Activated CD4-positive, alpha-beta T cell treated with anti-CD3 and anti-CD28 coated beads for 48 hours (primary cell): ENCODE measurements at places on chromosomes 4 and X.
A peak's percentile ranks its signal among the peaks of the same experiment; 100 is the strongest.

- no peak for DNase-seq
These were observed 20.8 kb downstream of the LIN54 start for GRCh38 chr4:82989575-82990429.

DNA sequence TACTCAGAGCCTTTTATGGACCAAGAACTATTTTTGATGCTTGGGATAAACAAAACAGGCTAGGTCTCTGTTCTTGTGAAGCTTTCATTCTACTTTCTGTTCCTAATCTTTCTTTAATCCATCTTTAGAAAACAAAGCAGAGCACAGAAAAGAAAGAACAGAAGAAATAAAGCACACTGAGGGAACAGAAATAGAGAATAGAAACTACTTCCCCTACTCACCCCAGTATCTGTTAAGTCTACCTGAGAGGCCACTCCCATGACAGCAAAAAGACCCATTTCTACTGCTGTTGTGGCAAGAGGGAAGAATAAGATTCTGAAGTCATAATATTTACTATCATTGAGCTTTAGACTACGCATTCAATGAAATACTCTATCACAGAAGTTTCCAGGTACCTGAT, 9.2 kb downstream of the RFC1 start:
- no peak for DNase-seq

DNA sequence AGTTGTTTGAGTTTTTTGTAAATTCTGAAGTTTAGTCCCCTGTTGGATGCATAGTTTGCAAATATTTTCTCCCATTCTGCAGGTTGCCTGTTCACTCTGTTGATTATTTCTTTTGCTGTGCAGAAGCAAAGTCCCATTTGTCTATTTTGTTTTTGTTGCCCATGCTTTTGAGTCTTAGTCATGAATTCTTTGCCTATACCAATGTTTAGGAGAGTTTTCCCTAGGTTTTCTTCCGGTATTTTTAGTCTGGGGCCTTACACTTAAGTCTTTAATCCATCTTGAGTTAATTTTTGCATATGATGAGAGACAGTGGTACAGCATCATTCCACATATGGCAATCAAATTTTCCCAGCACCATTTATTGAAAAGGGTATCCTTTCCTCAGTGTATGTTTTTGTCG, 405.8 kb upstream of the RPS6KA3 start:
- DNase-seq = no peak

GRCh38 chr4:102429553-102429952, 71.6 kb upstream of the NFKB1 start:
- DNase-seq = no peak

GRCh38 chrX:47380268-47380667, 9.9 kb downstream of the ZNF157 start:
- DNase-seq = peak; percentile 53

DNA sequence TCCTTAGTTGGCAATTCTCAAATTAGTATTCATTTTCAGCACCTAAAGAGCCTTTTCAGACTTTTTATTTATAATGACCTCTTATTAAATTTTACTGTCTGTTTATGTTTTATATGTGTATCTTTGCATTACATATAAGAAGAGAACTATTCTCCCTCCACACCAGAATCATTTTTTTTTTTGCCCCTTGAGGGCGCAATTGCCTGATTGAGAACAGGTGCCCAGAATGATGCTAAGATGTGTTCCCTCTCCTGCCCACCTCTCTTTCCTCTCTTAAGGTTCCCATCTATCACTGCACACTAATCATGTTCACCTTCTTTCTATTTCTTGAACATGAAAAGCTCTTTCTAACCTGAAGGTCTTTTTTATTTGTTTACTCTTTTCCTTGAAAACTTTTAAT, 44.2 kb upstream of the ADAM29 start:
- no peak for DNase-seq

GRCh38 chrX:88397551-88397950, 349.5 kb upstream of the CPXCR1 start:
- DNase-seq = no peak

DNA sequence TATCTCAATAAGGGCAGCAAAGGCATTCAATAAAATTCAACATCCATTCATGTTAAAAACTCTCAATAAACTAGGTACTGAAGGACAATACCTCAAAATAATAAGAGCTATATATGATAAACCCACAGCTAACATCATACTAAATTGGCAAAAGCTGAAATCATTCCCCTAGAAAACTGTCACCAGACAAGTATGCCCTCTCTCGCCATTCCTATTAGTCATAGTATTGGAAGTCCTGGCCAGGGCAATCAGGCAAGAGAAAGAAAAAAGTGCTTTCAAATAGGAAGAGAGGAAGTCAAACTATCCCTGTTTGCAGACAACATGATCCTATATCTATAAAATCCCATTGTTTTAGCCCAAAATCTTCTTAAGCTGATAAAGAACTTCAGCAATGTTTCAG, 116.8 kb downstream of the TENT5D start:
- no peak for DNase-seq

GRCh38 chr4:16659694-16660093, 238.8 kb downstream of the LDB2 start:
- no peak for DNase-seq

DNA sequence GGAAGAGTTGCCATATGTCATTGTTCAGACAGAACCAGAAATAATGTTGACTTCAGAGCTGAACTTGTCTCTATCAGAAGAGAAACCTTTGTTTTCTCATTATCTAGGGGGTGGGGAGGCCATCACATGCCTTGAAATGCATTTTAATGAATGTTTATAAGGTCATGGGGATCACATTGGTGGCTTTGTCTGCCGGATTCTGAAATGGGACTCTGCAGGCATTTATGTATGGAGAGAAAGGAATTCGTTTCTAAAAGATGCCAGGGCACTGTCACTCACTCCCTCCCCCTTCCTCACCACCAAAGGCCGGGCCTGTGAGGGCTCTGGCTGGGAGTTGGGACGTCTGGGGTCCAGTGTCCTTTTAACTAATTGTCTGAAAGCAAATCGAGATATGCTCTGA, 102.2 kb downstream of the MAMLD1 start:
- no peak for DNase-seq

DNA sequence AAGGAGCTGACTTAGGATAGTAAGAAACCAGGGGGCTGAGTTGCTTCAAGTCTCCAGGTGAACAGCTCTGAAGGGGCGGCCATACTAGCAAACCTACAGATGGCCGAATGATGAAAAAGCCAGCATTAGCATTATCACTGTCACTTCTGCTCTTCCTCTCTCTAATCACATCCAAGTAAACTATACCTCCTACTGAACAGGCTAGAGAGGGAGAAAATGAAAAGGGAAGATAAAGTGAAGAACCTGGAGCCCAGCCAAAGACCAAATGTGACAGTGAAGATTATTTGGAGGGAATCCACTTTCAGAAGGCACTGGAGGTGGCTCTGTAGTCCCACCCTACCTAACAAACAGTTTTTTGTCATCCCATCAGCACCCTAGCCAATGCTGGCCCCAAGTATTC, 50.4 kb upstream of the PRPS1 start:
- no peak for DNase-seq

DNA sequence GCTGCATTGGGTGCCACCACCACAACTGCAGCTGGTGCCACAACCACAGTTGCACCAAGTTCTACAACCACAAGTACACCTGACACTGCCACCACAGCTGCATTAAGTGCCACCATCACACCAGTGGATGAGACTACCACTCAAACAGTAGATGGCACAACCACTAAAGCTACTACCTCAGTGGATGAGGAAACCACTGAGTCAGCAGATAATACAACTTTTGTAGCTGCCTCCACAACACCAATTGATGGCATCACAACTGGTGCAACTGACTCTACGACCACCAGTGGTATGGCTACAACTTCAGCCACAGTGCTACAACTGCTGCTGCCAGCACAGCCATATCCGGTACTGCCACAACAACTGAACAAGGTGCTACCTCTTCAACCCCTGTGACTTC, 35.1 kb upstream of the CABS1 start:
- no peak for DNase-seq

DNA sequence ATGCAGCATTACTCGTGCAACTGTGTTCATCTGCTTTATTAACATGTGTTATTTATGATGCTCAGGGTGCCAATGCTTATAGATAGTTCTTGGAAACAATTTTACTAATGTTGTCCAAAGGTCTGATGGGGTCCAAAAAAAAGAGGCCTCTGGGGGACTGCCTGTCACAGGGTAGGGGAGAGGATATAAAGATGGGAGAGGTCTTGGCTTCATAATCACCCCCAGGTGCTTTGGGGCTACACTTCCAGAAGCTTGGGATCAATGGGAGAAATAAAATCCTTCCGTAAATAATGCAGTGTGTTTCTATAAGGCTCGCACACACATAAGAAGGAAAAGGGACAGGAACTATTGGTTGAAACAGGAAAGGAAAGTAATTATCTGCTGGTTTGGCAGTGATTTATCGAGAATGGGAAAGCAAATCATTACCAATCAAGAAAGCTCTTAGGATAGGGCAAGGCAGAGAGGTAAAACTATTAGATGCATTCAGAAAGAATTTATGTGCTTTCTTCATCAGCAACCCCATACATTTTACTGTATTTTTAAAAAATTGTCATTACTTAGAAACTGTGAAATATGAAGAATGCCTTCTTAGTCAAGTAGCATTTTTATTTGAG, 571.3 kb downstream of the PACRGL start:
- no peak for DNase-seq

GRCh38 chr4:111296466-111296865, 673.6 kb upstream of the PITX2 start:
- no peak for DNase-seq

DNA sequence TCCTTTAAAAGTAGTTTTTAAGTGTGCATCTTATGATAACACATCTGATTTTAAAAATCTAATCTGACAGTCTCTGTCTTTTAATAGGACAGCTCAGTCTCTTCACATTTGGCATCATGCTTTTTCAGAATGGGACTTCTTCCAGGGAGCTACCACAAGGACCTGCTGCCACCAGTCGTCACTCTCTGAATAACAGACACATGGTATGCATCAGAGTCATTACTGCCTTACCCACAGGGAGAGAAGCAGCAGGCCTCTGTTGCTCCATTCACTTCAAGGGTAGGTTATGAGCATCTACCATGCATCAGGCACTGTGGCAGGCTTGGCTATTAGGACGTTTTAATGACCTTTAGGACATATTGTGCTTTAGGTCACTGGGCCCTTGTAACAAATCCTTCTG, 50.0 kb upstream of the AFAP1 start:
- DNase-seq = no peak

- DNase-seq = no peak
These were observed 20.0 kb downstream of the ZNF330 start for GRCh38 chr4:141240671-141241070.

DNA sequence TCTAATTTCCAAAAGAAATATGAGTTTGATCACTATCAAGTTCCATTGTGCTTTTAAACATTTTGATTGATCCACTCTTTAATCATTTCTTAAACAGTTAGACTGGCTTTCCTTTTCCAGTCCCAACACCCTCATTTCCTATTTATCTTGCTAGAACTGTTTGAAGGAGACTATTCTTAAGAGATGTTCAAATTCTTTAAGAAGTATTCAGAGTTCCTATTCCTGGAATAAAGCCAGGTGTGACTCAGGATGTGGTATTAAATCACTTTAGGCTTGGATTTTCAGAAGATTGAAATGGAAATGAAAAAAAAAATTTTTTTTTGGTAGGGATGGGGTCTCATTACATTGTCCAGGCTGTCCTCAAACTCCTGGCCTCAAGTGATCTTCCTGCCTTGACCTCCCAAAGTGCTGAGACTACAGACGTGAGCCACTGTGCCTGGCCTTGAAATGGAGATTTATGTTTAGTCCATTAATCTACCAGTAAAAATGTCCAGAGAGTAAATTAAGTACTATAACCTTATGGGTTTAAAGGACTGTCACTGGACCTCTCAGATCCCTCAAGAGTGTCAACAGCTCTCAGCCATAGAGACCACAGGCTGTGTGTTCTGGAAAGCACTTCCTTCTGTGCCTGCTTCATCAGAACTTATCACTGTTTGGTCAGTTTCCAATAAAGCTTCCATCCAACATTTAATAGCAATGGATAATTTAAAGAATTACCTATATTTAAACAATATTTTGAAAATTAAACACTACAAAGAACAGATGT, 90.7 kb downstream of the CDS1 start:
- DNase-seq = no peak

DNA sequence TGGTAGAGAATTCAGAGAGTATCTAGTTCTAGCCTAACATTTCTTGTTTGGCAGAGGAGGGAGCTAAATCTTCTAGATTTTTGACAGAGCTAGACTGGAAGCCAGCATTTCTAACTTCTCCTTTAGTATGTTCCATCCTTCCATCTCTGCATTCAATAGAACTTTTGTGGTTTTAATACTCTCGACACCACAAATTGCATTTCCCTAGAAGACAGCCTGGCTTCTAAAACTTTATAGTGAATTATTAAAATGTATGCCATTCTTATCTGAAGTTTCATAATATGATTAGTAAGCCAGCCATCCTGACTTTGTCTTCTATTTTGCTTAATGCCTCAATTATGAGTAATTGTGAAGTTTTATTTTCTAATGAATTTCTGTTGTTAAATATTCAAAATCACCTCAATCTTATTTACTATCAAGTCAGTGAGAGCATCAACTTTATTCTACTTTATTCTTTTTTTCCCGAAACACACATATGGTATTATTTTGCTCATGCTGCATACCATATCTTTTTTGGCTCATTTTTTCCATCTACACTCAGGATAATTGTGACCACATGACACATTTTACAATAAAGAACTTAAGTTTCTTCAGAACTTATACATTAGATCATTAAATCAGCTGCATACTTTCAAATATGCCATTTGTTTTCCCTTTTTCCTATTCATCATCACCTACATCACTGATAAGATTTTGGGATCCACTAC, 30.2 kb downstream of the EDNRA start:
- DNase-seq = no peak

DNA sequence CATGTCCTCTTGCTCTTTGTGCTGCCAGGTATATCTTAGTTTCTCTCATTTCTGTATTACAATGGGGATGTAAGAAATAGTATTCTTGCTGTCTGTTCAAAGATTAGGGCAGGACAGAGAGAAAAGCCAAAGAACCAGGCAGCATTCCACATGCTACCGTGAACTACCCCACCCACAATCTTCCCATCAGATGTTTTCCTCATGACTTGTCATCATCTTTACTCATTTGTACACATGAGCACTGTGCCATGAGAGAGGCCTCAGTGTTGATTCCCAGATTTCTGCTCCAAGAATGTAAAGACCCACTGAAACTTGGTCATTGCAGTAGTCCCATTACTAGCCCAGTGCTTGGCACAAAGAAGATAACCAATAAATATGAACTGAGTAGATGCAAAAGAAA, 354.6 kb upstream of the RASGEF1B start:
- no peak for DNase-seq

DNA sequence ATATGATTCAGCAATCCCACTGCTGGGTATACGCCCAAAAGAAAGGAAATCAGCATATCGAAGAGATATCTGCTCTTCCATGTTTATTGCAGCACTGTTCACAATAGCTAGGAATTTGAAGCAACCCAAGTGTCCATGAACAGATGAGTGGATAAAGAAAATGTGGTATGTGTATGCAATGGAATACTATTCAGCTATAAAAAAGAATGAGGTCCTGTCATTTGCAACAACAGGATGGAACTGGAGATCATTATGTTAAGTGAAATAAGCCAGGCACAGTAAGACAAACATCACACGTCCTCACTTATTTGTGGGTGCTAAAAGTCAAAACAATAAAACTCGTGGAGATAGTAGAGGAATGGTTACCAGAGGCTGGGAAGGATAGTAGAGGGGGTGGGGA, 153.8 kb upstream of the LEF1 start:
- no peak for DNase-seq

GRCh38 chr4:187158003-187158402, 434.3 kb upstream of the FAT1 start:
- no peak for DNase-seq

GRCh38 chr4:168744021-168744420, 247.2 kb downstream of the PALLD start:
- no peak for DNase-seq
